ENCODE measurements at places on chromosomes 12 and 14.

DNA sequence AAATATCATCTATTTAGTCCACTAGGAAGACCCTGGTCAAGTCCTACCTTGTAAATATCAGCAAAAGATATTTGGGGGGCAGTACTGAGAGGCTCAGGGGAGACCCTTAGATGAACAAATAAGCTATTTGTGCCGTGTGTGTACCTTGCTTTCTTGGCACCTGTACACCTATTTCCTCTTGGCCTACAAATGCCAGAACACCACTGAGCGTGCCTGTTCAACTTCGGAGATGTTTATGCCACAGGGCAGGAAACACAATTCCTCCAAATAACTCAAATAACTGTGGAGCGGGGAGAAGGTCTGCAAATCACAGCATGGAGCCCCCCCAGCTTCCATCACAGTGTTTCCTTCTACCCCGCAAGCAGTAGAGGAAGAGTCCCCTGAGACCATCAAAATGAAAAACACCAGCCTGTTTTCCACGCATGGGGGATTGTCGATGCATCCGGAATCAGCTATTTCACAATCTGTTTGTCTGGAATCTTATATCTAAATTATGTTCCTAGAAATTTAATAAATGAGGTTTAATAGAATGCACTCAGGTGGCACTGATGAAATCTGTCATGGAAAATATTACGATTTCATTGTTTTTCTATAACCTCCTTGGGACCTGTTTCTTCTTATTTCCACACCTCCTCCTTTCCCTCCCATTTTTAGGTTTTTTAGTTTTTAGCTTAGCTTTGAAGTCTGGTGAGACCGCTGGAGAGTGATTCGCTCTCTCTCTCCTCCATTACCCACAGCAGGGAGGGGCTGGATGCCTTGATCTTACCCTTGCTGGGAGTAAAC lies 254.0 kb upstream of the SRRM4 start:
- no peak for DNase-seq

DNA sequence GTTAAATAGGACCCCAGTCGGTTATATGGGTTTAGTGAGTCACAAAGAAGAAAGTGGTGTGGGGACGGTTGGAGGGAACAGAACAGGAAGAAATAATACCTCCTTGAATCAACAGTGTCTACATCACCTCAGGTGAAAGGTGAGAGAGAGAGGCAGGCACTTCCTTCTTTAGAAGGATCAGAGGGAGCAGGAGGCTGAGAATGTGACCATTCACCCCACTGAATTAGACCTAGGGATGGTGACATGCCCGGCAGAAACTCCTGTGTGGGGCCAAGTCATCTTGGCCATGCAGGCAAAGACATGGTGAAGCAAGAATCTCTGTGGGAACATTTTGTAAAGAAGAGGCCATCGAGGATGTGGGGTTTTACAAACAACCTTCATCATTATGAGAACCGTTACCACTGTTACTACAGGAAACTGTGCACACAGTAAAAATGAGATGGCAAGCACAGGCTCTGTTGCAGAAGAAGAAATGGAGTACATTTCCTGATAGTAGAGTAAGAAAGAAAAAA lies 1196.9 kb downstream of the VRK1 start:
- DNase-seq, result no peak

GRCh38 chr12:120194226-120194533 lies 335 bp downstream of the GCN1 start:
- DNase-seq, result no peak

DNA sequence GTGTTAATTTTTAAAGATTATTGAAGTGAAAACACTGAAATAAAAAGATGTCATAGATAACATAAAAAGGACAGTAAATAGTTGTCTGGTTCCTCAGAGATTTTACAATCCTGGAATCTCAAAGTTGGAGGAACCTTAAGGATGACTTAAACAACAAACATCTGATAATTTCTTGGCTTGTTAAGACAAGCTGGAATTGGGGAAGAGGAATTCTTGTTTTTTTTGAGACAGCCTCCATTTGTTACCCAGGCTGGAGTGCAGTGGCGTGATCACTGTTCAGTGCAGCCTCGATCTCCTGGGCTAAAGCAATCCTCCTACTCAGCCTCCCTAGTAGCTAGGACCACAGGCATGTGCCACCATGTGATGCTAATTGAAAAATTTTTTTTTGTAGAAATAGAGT lies 2.3 kb downstream of the ZNF410 start:
- no peak for DNase-seq

DNA sequence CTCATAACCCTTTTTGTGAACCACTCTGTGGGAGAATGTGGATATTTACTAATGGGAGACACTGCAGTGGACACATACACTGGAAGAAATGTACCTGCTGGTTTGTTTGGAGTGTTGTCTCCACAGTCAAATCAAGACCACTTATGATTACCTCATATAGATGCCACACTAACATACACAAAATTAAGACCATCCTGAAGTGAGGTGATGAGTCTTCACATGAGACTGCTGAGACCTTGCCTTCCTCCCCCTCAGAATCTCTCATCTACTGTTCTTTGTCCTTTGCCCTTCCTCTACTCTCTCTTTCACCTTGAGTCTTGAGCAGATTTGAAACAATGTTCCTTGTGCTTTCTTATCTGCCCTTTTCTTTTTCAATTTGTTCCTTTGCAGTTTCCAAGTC lies 4.3 kb downstream of the KRT6A start:
- no peak for DNase-seq
